ENCODE measurements at places on chromosomes 13 and 19.

DNA sequence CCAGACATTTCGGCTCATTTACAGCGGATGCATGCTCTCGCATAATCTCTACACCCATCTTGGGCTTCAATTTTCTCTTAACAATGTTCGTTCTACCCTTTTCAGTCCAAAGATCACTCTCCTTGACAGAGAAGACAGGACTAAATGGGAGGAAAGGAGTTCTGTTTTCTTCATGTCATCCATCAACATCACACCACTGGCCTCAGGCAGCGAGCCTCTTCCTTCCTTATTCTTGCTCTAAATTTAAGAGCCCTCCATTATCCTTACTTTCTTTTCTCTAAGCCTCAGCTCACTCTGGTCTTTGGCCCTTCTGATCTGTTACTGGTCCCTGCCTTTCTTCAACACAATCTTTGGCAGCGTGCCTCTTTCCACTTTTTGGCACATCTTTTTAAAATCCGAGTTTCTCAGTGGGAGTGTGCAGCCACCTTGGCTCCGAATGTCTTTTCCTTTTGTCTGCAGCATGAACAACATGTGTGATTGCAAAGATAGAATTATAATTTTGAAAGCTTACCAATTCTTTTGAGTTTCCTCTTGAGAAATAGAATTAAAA is 98.7 kb downstream of the FAM216B start:
- no peak for DNase-seq

DNA sequence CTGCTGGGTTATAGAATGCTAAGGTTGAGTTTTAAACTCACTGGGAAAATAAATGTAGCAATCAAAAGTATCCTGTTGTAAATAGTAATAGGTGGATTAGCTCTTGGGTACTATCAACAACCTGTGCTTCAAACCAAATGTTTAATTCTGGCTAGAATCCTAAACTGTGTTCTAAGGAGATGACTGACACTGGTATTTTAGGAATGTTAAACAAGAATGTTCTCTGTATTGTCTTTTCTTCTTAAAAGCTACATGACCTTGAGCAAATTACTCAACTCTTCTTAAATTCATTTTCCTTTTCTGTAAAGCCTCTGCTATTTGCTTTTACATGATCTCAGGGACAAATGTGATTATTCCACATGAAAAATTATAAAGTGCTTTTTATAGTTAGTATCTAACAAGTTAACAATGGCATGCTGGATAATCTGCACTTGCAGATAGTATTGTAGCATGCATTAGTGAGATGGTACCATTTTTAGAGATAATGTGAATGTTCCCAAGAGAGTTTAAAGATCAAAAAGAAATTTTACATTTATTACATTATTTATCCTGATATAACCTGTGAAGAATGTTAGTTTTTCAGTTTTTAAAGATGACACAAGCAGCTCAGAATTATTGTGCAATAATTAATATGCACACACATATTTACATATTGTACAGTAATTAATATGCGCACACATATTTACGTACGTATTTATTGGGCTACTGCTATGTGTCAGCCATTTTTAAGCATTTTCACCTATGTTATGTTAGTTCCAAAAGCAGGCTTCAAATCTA is 13.6 kb upstream of the EPSTI1 start:
- DNase-seq, result no peak

GRCh38 chr13:28991764-28992163 is 171.6 kb downstream of the MTUS2 start:
- no peak for DNase-seq

GRCh38 chr19:23260956-23261355 is 10.8 kb upstream of the ZNF724 start:
- DNase-seq, result no peak

- DNase-seq, result no peak
Measured at GRCh38 chr13:32021785-32022184, 9.8 kb upstream of the FRY start.

- no peak for DNase-seq
Measured at GRCh38 chr19:17848595-17849292, 962 bp upstream of the JAK3 start.

GRCh38 chr13:106536244-106537034 is 977 bp upstream of the EFNB2 start:
- DNase-seq, result peak; percentile 65

GRCh38 chr13:50158385-50159165 is 143.3 kb downstream of the KCNRG start:
- DNase-seq, result no peak

DNA sequence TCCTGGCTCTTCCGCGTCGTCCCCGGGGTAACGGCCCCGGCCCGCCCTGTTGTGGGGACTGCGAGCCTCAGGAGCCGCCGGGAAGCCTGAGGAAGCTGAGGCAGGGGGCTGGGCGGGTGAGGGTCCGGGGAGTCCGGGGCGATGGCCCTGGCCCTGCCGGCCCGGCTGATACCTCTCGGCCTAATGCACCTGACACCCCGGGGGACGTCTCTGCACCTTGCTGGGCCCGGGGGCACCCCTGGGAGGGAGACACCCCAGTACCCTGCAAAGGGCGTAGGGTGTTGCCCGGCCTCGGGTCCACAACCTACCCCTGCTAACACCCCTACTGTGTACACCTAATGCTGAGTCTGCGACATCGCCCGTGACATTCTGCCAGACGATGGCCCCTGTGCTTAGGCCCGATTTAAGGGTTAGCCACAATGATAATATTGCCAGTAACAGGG is 410 bp downstream of the PIN1 start:
- no peak for DNase-seq

DNA sequence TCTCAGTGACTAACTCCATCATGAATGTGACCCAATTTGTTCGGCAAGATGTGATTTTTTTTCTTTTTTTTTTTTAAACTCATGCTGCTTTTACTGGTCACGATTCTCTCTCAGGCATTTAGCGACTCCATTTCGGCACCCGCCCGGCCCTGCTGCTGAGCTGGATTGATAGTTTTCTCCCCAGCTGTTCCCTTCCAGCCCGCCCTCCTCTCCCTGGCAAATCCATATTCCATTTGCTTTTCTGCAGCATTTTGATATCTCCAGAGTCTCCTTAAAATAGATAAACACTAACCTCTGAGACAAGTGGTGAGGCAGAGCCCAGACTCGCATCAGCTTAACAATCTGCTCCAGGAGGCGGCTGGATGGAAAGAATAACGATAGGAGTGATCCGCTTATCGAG is 55.5 kb upstream of the KATNAL1 start:
- DNase-seq, result no peak

- DNase-seq, result no peak
Measured at GRCh38 chr19:51090471-51090870, 7.8 kb upstream of the KLK14 start.

DNA sequence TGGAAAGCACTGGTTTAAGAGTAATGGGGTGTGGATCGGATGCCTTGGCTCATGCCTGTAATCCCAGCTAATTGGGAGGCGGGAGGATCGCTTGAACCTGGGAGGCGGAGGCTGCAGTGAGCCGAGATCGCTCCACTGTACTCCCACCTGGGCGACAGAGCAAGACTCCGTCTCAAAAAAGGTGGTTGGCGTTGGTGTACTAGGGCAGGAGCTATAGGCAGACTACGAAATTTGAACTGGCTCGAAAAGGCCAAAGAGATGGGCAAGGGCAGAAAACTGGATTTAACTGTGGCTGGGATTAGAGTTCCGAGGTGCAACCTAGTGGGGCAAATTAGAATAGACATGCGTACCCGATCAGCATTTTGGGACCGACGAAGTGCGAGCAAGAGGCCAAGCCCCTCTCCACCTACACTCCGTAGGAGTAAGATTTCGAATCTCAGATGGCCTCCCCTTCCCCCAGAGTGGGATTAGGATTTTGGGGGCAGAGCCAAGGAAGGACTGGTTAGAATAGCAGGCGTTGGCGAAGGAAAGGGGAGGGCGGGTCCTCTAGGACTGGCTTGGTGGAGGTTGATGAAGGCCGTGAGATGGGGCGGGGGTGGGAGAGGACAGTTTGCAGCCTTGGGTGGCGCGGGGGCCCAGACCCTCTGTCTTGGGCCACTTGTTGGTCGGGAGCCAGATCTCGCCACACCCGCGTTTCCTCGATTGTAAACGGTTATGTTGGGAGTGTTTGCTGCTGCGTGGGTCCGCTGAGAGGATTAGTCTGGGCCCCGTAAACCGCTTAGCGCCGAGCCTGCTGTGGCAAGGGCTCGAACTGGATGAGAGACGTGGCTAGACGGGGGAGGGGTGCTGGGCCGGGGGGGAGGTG is 2.0 kb upstream of the INAFM1 start:
- DNase-seq, result no peak

GRCh38 chr19:13843104-13843921 is 33.6 kb upstream of the NANOS3 start:
- DNase-seq, result no peak

Data from stimulated activated CD4-positive, alpha-beta T cell treated with anti-CD3 and anti-CD28 coated beads, Interleukin-1b, Interleukin-23, amount 100 ng/mL, for 1 hour (primary cell).